Suppressor macrophage (primary cell): ENCODE measurements at places on chromosomes 2 and 18.

- no peak for DNase-seq
These were observed 24.8 kb upstream of the HNRNPA3 start for GRCh38 chr2:177187631-177188312.

- DNase-seq: no peak
These were observed 41.1 kb downstream of the CDC42EP3 start for GRCh38 chr2:37630301-37630700.

- peak; percentile 70 for DNase-seq
These were observed 5.8 kb upstream of the CTDSP1 start for GRCh38 chr2:218393750-218394290.

GRCh38 chr2:107383691-107384090 lies 443.0 kb upstream of the RGPD4 start:
- DNase-seq: no peak

DNA sequence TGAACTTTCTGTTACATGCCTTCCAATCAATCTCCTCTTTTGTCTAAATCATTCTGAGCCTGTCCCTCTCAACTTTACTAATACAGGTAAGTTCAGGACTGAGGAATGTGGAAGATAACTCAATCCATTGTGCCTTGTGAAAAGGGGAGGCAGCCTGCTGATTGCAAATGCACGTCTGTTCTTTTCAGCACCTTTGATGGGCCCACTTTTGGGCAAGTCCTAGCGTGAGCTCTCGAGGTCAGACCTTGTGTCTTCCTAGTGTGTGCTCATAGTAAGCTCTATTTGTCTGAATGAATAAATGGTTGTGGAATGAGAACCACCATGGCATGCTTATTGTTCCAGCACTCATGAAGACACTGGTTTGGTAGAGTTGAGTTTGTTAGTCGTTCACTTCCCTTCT lies 50.4 kb upstream of the REL start:
- DNase-seq: no peak

DNA sequence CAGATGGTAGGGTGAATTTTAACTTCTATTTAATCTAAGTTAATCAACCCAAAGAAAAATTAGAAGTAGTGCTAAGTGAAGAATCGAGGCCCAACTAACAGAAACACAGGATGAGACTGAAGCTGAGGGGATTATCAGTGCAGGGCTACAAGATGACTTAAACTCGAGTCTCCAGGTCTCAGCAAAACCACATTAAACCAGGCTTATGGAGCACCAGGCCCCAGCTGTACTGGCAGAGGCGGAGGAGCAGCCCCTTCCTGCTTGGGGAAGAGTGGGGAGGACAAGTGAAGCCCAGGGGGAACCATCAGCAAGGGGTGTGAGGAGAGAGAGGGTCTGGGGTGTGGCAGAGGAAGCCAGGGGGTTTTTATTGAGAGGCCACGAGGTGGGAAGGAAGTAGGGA lies 135.9 kb upstream of the EPAS1 start:
- no peak for DNase-seq

DNA sequence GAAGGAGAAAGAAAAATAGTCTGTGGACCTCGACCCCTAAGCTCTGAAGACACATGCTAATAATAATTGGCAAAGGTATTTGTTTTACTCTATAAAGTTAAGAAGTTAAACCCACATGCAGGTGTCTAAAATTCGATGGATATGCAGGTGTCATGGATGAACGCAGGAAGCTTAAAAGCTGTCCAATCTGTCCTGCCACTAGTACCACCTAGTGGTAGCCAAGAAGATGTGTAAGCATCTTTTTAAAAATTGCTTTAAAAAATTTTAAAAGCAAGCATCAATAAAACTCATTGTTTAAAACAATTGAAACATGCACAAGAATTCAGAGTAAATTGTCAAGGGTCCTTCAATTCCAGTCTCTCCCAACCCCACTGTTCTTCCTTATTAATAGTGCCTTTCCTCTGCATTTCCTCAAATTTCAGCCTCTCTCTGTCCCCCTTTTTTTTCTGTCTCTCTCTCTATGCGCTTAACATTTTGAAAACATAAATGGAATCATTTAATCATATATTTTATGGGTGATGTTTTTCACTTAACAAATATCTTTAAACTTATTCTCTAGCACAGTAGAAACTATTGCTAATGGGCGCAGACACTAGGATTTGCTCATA lies 30.6 kb upstream of the PPP3R1 start:
- peak; percentile 15 for DNase-seq

- DNase-seq: no peak
These were observed 48.3 kb downstream of the TRIB2 start for GRCh38 chr2:12764849-12765605.

GRCh38 chr2:174038462-174038861 lies 73.3 kb upstream of the SP3 start:
- peak; percentile 36 for DNase-seq

GRCh38 chr2:43221124-43221762 lies 5.2 kb downstream of the ZFP36L2 start:
- peak; percentile 69 for DNase-seq

GRCh38 chr2:203706403-203706802 lies at the start of gene CD28:
CD28 (plus strand) TSS chr2:203706639; CDS start chr2:203706697, 58 bp downstream.
- peak; percentile 81 for DNase-seq

- DNase-seq: no peak
These were observed 175.6 kb downstream of the FMNL2 start for GRCh38 chr2:152510621-152511020.

DNA sequence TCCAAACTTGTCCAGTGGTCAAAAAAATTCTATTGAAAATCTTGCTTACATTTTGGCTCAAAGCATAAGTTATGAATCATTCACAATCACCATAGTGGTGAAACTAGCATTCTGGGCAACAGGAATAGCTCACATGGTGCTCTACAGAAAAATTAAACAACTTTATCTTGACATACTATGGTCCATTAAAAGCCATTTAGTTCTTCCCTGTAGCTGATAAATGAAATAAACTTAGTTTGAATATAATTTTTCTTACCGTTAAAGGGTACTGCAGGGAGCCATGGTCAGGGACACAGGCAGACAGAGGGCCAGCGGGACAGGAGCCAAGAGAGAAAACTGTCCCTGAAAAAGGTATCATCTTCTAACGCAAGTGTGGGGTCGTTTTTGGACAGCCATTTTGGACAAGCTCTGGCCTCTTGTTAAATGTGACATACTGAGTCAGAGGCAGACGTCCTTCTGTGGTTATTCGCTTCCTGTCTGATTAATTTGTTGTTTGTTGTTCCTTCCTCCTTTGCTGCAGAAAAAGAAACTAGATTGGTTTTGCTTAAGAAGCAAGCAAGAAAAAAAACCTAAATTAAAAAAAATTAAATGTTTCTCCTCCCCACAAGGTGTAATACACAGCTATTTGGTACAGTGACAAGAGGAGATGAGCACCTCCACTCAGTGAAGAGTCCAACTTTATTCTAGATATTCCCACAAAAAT lies at the start of gene WIPF1:
TSS of gene WIPF1 (minus strand) at position 460 of the 703 bp plus-strand sequence. CDS start 12,231 bp downstream, outside the sequence.
- DNase-seq: peak; percentile 83

GRCh38 chr2:209990838-209991237 lies 11.6 kb upstream of the RPE start:
- no peak for DNase-seq

GRCh38 chr2:183091954-183092345 lies 13.4 kb downstream of the DUSP19 start:
- DNase-seq: no peak
